ENCODE measurements at places on chromosomes 5 and 9. TPM values are rescaled to one million over a fixed set of nuclear protein-coding genes. Genes with fewer than 3 reads are reported as not detected.

DNA sequence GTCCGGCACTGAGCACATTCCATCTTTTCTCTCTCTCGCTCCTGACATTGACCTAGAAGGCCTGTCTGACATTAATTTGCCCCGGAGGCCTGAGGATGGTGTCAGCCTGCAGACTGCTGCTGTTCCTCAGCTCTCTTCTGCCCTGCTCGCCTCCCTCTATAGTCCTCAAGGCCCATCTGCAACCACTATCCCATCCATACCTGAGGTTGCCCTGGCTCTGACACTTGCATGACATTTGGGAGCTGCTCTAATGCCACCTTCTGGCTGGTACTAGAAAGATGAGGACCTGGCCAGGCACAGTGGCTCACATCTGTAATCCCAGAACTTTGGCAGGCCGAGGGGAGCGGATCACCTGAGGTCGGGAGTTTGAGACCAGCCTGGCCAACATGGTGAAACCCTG, 38.6 kb upstream of the GGTA1 start:
- DNase-seq: no peak

- no peak for DNase-seq
Observed at GRCh38 chr5:5986492-5987178, 391.7 kb downstream of the MED10 start.

DNA sequence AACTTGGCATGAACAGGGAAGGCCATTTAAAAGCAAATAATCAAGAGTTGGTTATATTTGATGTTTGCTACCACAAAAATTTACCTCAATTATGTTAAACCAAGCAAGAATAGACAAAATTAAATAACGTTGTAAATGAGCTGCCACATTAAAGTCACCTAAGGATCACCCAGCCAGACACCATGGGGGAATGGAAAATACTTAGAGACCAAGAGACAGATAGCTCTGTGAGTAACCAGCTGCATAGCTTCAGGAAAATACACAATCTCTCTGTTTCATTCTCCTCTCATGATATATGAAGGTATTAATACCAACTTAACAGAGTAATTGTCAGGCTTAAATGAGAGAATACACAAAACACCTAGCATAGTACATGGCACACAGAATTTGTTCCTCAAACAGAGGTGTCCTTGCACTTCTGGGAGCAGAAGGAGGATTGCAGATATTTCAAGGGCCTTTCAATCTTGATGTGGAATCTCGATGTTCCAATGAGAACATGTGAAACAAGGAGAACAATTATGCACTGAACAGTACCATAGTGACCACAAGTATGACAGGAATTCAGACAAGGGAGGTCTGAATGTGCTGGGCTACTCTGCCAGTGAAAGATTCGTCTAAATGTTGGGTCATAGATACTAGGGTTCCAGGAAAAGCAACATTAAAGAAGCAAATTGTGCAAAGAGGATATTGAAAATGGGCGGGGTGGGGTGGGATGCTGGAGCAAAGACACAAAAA, 18.6 kb downstream of the JAKMIP2 start:
- DNase-seq: peak; percentile 1

DNA sequence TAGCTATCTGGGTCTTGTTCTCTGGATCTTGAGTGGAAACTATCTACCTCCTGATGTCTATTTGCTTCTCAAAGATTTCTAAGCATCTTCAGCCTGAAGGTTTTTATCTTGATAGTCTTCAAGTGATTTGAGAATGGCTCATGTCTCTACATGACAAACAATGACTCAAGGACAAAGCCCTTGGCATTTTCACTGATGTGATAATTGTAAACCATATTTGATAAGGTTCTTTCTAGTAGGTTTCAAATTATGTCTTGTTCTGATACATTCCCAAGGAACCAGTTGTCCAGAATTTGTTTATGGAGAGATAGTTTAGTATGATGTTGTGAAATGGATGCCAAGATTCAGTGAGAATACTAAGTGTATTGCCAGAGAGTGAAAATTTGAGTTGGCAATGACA, 1079.3 kb upstream of the CDH9 start:
- DNase-seq: no peak

MEIKIN gene
- not detected for total RNA-seq

GOLGA1 gene
- 26.0 TPM for total RNA-seq

DNA sequence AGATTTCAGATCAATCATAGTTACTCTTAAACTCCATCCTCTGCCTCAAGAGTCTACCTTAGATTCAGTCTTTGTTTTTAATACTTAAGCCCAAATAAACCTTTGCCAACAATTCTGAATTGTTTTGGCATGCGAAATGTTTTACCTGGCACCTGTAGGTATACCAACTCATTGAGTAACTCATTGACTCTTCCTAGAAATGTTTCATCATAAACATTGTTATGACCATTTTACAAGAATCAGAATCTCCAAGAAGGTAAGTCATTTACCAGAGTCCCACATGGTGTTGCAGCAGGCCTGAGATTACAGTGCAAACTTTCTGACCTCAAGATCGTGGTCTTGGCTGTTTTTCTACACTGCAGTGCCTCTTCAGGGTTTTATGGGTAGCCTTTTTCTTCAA, 750.4 kb downstream of the BRINP1 start:
- DNase-seq: no peak

GRCh38 chr9:76004526-76004925, 114.1 kb downstream of the PCSK5 start:
- DNase-seq: no peak

PRDM9 gene
- not detected for total RNA-seq

DNA sequence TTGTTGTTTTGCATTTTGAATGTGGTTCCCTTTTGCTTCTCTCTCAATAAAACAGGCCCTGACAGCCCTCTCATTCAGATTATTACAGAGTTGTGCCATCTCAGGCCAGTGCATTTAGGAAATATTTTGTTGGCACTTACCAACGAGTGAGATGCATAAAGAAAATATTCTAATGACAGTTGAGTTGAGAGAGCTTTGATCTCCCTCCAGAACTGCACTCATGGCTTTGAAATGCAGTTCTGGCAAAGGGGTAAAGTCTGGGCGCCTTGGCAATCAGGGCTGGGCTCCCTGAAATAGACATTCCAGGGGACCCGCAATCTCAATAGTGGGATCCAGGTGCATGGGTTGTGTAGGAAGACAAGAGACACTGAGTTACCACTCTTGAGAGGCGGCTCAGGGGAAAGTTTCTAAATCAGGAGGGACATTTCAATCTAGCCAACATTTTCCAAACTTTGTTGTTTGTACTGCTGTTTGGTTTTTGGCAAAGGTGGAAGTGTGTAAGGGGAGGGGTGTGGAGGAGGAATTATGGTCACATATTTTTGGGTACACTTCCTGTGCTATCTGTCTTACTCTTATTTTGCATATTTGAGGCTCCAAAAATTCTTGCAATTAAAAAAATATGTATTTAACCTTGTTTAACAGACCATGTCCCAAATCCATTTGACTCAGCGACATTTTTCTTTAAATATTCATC, 48.8 kb downstream of the PAPPA start:
- no peak for DNase-seq

MTX3 gene
- total RNA-seq: 6.2 TPM

GRCh38 chr5:116530276-116530675, 44.3 kb downstream of the SEMA6A start:
- no peak for DNase-seq

DNA sequence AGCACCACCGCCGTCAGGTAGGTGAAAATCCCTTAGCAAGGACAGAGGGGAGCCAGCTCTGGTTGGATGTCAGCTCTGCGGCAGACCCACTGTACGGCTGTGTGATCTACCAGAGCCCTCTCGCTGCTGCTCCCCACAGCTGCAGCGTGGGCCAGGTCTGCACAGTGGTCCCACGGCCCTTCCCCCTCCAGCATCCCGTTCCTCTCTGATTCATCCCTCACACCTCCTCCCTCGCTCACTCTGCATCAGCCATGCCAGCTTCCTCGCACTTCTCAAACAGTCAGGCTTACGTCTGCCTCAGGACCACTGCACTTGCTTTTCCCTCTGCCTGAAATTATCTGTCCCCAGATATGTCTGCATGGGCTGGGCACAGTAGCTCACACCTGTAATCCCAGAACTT, 26.6 kb upstream of the CFAP157 start:
- no peak for DNase-seq

DNA sequence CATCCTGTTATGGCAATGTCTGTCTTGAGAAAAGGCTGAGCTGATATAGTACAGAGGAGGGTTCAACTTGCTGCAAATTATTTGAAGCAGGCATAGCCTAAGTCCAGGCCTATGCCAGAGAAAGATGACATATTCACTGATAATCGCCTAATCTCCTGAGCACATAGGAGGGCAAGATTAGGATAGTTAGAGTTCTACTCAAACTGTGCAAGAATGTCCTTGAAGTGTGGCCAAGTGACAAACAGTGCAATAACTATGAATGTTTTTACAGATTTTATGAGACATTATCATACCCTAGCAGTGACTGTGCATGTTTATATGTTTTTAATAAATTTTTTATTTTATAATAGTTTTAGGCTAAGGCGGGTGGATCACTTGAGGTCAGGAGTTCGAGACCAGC, 96.2 kb downstream of the TSSK1B start:
- DNase-seq: no peak

DNA sequence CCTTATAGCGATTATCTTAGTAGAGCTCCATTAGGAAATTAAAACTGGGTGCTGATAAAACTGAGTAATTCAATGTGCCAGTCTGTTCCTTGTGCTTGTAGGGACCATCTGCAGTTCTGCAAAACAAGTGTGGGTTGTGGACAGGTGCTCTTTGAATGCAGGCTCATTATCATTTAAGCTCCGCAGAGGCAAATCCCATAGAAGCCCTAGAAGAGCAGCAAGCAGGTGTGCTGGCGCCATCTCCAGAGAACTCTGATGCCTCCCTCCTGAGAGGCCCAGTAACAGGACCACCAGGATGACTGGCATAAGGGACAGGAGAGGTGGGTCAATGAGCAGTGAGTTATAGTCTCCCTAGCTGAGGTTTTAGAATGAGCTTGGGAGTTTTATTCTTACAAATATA, 1342.4 kb upstream of the DMAC1 start:
- DNase-seq: no peak

GRCh38 chr9:32550150-32550561, 2.0 kb upstream of the SMIM27 start:
- DNase-seq: peak; percentile 10

GRCh38 chr5:97127727-97128126, 14.7 kb downstream of the LIX1 start:
- DNase-seq: no peak

- no peak for DNase-seq
Observed at GRCh38 chr5:57299986-57300385, 126.1 kb downstream of the GPBP1 start.

FST gene
- total RNA-seq: 0.14 TPM

- no peak for DNase-seq
Observed at GRCh38 chr5:160390787-160391696, 8.8 kb downstream of the FAM200C start.

TMEFF1 gene
- 3.5 TPM for total RNA-seq

STPG3 gene
- not detected for total RNA-seq

DNA sequence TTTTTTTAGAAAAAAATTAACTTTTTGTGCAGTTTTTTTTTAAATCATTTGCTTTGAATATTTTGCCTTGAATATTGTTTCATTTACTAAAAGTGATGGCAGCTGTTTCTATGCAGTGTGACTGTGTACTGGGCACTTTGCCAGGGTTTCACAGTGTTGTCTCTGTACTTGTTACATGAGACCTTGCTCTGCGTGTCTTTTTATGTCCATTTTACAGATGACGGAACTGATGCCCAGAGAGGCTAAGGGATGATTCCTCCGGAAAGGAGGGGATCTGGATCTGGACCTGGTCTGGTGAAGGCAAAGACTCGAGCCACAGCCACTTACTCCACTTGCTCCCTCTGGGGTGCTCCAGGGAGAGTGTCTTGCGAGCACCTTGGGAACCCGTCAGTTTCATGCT, 124.8 kb upstream of the PTCH1 start:
- DNase-seq: no peak

DNA sequence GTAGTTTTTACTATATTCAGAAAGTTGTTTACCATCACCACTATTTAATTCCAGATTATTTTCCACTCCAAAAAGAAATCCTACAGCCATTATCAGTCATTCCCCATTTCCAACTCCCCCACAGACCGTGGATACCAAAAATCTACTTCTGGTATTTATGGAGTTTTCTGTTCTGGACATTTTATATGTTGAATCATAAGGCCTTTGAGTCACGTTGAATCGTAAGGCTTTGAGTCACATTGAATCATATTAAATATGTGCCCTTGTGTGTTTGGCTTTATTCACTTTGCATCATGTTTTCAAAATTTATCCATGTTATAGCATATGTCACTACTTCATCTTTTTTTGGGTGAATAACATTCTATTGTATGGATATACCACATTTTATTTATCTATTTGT, 454.1 kb upstream of the NUDT12 start:
- DNase-seq: no peak

DNA sequence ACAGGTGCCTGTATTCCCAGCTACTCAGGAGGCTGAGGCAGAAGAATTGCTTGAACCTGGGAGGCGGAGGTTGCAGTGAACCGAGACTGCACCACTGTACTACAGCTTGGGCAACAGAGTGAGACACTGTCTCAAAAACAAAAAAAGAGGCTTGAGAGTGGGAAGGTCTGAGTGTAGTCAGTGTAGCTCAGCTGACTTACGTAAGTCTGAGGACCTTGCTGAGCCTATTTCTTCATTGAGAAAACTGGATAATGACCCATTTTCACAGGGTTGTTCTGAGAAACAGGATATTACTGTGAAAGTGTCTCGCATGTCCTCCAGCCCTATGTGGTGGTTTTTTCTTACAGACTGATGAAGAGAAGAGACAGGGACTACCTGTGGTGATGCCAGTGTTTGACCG, 66.7 kb downstream of the WDR41 start:
- no peak for DNase-seq

DNA sequence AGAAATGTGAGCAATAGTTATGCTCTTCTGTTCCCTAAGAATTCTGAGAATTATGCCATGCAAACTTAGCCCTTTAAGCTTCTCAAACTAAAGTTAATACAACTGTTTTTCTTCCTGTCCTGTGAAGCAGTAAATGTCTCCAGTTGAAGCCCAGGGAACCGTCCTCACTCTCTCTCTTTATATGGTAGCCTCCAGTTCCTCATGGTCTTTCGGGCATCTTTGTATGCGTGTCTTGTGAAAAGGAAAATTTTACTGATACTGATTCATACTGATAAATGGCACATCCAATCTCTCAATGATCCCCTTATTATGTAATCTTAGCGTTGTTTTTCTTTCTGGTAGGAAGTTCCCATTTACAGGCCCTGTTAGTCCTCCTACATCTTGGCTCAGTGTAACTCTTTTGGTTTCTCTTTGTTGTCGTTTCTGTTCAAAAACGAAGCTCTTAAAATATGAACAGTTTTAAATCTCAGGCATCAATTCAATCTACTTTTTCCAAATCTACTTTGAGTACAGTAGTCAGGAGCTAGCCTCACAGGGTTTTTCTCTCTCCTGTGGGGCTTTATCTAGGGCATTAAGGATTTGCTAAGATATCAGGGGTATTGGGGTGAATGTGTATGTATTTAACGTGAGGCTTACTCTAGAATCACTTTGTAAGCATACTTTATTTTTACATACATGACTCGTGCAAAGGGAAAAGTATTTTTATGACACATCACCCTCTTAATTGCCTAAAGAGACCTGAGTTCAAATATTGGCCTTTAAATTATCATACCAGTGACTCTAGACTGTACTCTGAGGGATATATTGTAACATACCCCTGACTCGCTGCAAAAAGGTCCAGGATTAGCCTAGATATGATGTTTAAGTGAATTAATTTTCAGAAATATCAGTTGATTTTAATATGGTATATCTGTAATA, 258.0 kb downstream of the NR3C1 start:
- DNase-seq: no peak

- DNase-seq: no peak
Observed at GRCh38 chr9:97752274-97752673, 55.1 kb upstream of the XPA start.

MELK gene
- total RNA-seq: 87.8 TPM

GRCh38 chr5:173233347-173234128, 1.5 kb downstream of the NKX2-5 start:
- no peak for DNase-seq
